ENCODE measurements at places on chromosomes 12 and 14.

DNA sequence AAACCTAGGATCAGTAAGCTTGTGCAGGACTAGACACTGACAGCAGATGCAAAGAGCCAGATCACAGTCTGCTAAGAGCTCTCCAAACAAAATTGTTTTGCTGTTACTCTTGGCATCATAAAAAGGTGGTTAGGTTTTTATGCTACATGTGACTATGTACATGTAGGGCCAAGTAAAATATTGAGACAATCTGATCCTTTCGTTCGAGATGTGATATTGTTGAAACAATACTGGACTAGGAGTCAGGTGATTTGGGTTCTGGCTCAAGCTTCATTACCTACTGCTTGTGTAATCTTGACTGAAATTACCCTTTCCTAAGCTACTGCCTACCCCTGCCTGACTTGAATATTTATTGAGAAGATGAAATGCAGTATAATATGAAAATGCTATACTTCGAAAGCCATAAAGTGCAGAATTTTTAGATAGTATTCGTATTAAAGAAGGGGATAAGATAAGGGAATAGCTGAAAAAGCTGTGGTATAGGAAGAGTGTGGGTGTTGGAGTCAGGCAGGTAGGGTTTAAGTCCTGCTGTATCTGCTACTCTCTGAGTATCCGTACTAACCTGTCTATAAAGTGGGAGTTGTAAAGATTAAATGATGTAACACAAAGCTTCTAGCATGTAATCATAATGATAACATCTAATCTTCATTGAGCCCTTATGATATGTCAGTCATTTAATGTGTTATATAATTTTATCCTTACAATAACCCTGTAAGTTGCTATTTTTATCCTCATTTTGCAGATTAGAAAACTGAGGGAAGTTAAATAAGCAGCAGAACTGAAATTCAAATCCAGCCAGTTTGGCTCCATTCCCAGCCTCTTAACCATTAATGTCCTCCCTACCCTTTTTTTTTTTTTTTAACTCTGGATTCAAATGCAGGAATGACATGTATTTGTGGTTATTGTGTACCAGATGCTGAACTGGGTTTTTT, 38.6 kb upstream of the ATF1 start:
- DNase-seq, result no peak

DNA sequence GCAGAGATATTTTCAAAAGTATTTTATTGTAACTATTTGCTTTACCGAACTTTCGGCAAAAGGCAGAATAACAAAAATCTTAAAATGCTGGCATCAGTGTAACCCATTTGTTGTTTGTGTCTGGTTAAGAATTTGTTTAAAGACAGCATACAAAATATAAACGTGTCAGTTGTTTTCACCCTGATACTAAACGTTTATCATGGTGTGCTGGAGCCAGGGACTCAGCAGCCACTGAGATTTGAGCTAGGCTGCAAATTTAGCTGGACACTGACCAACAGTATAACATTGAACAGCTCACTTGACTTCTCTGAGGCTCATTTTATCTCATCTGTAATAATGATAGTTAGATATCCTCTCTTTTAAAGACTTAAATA, 183.7 kb downstream of the TMTC3 start:
- no peak for DNase-seq

- DNase-seq, result no peak
Observed at GRCh38 chr14:81095539-81095938, 125.2 kb downstream of the GTF2A1 start.

- no peak for DNase-seq
Observed at GRCh38 chr14:100062590-100062989, 2.6 kb upstream of the EVL start.

DNA sequence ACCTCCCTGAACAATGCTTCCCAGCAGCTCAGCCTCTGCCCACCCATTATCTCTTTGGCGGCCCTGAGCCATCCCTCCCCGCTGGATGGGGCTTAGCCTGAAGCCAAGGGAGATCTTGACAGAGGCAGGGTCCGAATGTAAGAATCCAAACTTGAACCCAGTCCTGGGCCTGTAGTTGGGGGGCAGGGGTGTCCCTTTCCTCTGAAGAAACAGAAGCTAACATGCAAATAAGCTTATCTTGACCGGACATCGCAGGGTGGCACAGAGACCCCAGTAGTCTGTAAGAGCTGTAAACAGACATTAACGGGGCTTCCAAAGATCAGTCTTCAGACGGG, 6.0 kb downstream of the DLK1 start:
- no peak for DNase-seq

- no peak for DNase-seq
Observed at GRCh38 chr12:48592591-48593086, 22.8 kb upstream of the LALBA start.
